ENCODE measurements at places on chromosomes 7 and 10.

DNA sequence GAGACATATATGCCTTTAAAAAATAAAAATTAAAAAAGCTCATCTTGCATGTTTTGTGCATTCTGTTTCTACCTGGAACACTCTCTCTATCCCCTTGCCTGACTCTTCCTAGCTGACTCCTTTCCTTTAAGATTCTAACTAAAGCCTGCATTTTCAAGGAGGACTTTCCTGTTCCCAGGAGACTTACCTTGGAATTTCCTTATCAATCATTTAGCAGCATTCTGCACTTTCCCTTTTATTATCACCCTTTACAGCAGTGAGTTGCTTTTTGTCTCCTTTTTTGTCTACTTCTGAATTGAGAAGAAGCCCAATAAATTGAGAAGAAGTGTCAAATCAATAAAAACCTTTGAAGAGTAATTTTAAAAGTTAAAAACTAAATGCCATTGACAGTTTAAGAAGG lies 142.2 kb upstream of the TMEM196 start:
- no peak for DNase-seq

GRCh38 chr10:122649903-122650302 lies 49.7 kb downstream of the C10orf120 start:
- DNase-seq, result no peak

GRCh38 chr10:127968027-127968441 lies 61.1 kb downstream of the PTPRE start:
- DNase-seq, result no peak

DNA sequence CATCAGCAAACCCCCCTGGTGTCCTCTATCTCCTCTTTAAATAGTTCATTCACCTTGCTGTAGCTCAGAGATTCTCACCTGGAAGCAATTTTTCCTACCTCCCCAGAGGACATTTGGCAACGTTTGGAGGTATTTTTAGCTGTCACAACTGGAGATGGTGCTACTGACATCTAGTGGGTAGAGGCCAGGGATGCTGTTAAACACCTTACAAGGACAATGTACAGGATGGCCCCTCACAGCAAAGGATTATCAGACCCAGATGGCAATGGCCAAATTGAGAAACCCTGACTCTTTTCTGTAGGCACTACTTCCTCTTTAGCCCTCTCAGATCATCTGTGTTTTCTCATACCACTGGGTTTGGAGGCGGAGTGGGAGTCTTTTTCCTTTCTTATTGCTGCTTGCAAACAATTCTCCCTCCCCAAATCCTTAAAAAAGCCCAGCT lies 13.2 kb upstream of the TRA2A start:
- no peak for DNase-seq

- no peak for DNase-seq
These were observed 193.4 kb upstream of the VWC2 start for GRCh38 chr7:49580000-49580399.

DNA sequence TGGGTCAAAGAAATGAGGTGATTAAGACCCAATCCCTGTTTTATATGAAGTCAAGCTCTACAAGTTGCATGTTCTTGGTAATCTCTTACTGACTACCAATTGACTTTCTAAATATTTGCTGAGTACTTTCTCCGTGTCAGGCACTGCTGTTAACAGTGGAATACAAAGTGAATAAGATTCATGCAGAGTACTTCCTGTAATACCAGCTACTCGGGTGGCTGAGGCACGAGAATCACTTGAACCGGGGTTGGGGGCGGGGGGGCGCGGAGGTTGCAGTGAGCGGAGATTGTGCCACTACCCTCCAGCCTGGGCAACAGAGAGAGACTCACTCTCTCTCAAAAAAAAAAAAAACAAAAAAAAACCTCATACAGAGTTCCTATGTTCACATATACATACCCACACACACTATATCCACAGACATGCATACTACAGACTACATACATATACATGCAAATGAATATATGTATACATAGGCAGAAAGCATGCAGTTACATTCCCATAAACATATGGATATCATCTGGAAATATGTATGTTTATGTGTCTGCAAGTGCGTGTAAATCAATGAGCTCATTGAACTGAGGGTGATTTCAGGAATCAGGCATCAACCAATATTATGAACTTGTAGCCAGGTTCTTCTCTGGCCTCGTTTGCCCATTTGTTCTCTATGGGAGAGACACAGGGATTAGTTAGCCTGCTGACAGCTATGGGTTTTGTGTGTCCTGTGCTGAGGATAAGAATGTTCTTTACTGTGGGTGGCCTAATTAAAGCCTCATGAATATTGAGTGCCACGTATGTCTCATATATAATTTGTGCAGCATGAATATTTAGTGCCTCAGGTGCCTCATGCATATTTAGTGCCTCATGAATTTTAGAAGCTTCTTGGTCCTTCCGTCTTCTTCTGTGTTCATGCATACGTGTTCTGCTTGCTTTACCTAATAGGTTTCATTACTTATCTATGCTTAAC lies 73.9 kb downstream of the BICC1 start:
- no peak for DNase-seq

GRCh38 chr7:110801502-110801901 lies 289.4 kb upstream of the LRRN3 start:
- DNase-seq, result no peak

GRCh38 chr10:88546497-88546896 lies 36.6 kb downstream of the RNLS start:
- DNase-seq, result no peak

GRCh38 chr7:74240482-74240881 lies 13.7 kb downstream of the RFC2 start:
- DNase-seq, result no peak

DNA sequence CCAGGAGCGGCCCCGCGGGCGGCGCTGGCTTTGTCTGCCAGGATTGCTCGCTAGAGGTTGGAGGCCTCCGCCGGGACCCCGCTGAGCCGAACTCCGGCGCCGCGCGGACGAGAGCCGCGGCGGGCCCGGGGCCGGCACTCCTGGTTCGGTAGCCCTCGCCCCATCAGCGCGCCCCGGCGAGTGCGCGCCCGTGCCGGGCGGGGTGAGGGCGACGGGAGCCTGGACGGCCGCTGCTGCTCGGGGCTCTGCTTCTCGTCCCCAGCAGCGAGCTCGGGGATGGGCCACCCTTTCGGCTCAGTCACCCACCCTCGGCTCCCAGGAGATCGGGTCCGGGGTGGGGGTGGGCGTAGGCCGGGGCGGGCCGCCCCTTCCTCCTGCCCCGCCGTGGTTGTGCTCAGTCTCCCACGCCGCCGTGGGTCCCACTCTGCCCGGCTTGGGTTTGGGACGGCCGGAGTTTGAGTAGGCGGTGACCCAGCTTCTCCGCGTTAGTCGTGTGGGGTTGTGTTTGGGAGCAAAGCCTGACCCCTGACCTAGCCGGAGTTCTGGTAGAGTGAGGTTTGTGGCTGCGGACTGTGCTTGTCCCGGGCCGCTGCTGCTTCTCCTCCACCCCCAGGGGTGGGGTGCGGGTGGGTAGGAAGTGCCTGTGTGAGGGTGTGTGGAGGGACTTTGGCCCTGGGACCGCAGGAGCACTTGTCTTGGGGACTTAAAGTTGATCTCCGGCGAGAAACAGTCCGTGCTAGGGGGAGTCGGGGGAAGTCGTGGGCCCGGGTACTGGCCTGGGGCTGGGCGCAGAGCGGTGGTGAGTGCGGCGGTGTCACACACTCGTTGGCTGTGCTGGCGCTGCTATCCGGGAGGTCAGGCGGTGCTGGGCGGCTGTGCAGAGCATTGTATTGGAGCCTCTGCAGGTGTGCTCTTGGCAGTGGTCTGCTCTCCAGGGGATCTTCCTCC lies 677 bp downstream of the TSPAN14 start:
- DNase-seq, result no peak

GRCh38 chr10:99858849-99859248 lies 76.4 kb downstream of the ABCC2 start:
- DNase-seq, result no peak

DNA sequence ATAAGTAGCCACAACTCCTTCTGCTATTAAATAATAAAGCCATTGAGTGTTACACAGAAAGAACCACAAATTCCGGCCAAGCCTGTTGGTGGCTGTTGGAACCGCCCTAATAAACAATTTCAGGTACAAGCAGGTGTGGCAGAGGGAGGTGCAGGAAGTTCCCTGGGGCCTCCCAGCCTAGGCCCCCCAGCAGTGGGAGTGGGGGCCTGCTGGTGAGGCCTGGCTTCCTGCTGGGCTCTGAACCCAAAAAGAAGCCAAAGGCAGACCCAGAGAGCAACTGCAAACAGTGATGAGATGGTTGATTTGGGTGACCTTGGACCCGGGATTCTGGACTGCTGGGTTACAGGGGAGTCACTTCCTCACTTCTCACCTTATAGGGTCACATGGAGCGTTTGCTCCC lies 21.0 kb upstream of the LMTK2 start:
- no peak for DNase-seq

DNA sequence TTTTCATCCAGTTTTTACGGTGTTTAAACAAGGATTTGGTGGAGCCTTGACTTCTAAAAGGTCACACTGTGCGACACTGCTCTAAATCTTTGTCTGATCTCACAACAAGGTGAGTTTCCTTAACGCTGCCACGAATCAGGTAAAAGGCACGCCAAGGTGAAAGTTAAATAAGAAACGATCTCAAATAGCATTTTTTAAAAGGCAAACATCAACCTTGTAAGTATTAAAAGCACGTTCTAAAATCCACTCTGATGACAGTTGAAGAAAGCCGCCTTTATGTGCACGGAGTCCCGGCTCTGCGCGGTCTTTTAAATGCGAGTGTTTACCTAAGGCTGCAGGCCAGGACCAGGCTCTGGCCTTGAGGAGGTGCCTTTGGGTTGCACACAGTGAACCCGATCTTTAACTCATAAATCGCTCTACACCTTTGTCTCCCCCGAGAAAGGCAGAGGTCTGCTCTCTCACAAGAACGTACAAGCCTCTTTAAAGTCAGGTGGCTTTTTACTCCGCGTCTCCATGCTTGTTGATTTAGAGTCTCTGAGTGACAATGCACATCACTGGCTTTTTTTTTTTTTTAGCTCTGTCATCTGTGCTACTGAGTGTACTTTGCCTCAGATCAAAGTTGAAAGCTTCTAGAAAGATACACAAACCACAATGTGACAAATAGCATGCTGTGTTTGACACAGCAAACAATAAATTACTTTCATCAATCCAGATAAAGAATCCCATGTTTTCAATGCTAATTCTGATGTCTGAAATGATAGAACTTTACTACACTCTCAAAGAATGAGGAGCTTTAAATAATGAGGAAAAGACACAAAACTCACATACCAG lies 25.9 kb upstream of the RNF32 start:
- DNase-seq, result peak; percentile 35

DNA sequence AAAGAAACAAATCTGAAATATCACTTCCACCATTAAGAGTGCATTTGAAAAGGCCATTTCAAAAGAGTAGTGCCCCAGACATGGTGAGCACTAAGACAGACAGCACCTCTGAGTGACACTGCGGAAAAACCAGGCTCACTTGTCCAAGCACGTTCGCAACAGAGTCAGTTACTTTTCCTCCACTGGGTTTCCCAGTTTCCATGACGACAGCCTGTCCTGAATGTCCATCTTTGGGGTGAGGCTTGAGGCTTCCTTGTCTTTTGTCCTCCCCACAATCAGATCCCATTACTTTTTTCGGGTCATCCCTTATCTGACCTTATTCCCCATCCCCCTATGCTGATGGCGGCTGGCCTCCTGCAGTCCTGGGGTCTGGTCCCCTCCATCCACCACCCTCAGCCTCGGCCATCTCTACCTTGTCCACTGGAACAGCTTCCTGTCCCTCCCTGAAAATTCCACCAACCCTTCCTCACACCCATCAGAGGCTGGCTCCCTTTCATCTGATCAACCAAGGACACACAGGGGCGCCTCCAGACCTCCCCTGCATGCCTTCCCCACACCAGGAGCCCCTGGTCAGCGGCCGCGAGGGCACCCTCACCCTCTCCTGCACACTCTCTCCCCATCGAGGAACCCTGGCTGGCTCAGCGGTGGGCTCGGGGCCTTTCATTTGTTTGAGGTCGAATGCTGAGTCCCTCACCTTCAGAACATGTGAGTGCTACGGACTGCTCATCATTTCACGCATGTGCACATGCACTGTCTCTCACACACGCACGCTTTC lies 363.6 kb downstream of the DNAJB6 start:
- DNase-seq, result no peak

DNA sequence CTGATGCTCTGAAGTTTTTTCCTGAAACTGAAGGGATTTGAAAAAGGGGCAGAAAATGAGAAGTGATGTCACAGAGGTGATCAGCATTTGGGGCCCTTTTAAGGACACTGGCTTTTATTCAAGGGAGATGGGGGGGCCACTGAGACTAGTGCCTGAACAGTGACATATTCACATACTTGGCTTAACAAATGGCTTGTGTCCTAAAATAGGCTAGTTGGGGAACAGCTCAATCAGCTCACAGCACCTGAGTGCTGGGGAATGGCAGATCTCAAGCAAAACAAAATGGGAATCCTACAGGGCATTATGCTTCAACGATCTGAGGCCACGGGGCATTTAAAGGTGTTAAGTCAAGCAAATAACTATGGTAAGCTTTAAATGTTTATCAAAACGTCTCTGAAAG lies 90.1 kb downstream of the UBE2H start:
- DNase-seq, result no peak

GRCh38 chr7:143299346-143299745 lies 11.2 kb downstream of the CASP2 start:
- DNase-seq, result no peak

GRCh38 chr7:158613481-158613880 lies 25.9 kb upstream of the PTPRN2 start:
- DNase-seq, result peak; percentile 45

DNA sequence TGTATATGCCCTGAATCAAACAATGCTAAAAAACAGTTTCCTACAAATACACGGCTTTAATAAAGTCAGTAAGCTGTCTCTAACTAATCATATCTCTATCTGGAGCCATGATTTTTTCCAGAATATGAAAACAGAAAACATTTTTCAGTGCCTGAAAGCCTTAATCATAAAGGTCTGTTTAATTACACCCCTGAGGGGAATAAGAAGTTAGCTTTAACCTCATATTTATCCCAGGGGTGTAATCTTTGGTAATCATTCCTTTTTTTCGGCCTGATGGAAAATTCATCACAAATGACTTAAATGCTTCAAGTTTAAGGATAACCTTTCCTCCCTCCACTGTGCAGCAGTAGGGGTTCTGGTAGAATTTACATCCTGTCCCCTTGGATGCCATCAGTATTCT lies 124.2 kb downstream of the ATE1 start:
- DNase-seq, result no peak

All from NCI-H187 (cell line).